ENCODE measurements at places on chromosomes 7 and 10.

GRCh38 chr10:48670978-48671913 lies 13.4 kb upstream of the WDFY4 start:
- no peak for DNase-seq

DNA sequence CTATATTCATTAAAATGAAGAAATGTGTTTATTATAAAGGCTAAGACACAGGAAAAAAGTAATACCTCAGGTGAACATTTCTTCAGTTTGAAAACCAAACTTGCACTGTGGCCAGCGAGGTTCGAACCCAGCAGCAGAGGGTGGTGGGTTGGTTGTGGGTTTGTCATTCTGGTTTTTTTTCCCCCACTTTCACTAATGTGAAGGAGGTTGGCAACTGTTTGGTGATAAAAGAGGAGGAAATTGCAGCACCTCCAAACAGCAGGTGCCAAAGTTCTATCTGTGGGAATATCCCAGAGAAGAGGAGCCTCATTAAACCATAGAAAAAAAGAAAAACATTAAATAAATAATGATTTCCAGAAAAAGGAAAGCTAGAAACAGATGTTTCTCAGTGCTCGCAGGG lies 36.6 kb upstream of the YAE1 start:
- DNase-seq = no peak

DNA sequence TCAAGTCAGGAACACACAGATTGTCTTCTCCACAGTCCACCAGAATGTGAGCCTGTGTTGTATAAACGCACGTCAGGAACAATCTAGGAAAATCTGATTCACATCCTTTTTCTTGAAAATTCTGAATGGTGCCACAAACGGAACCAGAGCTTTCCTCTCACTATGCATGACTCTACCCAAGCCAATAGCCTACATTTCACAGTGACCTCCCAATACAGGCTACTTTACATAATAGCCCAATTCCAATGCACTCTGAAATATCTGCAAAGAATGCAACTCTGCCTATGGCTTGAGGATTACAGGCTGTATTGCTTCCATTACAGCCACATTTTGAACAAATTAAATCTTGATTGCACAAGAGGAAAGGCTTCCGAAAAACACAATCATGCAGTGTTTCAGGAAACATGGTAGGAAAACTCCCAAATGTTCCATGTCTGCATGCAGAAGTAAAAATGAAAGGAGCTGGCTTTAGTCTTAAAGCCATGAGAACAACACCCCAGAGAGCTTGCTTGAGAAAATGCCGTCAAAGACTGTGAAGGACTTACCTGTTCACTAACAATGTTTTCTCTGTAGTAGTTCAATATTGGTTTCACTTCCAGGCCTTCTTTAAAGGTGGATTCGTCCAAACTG lies 113.9 kb downstream of the ITGA8 start:
- no peak for DNase-seq

DNA sequence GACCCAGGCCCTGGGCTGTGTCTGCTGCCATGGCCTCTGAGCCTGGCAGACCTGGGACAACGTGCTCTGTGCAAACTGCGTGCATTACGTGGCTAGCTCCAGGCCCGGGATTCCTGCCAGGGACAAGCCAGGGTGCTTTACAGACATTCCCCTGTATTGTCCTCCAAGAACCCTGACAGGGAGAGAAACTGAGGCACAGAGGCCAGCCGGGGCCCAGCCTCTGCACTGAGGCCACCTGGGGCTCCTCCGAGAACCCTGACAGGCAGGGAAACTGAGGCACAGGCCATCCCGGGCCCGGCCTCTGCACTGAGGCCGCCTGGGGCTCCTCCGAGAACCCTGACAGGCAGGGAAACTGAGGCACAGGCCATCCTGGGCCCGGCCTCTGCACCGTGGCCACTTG lies 64.9 kb downstream of the CFAP46 start:
- DNase-seq = no peak

DNA sequence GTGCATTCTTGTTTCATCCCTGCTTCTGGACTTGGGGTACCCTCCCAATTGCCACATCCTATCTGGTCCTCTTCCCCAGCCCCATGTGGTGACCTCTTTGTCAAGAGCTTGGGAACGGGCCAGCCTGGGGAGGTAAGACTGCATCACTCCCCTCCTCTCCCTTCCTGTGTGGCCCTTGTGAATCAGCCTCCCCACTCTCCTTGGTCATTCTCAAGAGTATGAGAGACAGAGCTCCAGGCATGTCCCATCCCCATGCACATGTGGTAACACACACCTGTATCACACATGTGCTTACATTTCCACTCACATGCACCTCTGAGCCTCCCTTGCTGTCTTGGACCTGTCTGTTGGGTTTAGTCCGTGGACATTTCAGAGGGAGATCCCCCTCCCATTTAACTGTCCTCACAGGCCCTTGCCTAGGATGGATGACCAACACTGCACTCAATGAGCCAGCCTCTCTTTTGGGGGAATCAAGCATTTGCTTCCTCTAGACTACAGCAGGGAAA lies 2.6 kb downstream of the MRPL43 start:
- DNase-seq = no peak

- DNase-seq = no peak
Measured at GRCh38 chr10:118036281-118036875, 10.4 kb downstream of the RAB11FIP2 start.

- DNase-seq = no peak
Measured at GRCh38 chr7:28269700-28270361, 89.2 kb upstream of the JAZF1 start.

GRCh38 chr7:41886262-41886900 lies 183.5 kb upstream of the INHBA start:
- no peak for DNase-seq

DNA sequence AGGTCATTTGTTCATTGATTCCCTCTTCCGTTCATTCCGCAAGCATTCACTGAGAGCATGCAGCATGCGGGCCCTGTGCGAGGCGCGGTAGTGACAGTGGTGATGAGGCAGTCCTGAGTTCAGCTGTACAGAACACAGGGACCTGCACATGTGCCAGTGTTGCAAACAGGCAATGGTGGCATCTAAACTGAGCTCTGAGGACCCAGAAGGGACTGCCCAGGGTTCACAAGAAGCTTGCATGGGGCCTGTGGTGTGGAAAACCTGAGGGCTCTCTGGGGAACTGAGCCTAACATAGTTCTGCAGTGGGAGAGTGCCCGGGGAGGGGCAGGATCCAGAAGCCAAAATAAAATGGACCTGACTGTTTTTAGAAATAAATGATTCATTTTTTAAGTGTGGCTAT lies 13.2 kb downstream of the ZNF488 start:
- no peak for DNase-seq

DNA sequence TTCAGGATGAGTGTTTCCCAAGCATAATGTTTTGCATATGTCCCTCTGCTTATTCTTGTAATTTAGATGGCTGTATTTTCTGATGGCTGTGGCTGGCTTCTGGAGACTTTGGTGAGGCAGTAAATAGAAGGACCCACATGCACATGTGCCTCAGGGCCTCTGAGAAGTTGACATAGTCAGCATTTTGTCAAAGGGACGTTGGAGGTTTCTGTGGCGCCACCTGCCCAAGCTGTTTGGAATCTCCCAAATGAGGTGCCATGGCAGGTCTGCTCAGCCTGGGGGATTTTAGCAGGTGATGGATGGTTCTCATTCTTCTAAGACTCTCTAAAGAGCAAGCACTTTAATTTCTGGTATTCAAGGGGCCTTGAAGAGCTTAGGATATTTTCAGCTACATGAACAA lies 29.8 kb downstream of the C10orf120 start:
- no peak for DNase-seq

GRCh38 chr10:26831936-26832335 lies 28.8 kb downstream of the ABI1 start:
- no peak for DNase-seq

- no peak for DNase-seq
Measured at GRCh38 chr7:104272767-104273384, 55.5 kb upstream of the LHFPL3 start.

DNA sequence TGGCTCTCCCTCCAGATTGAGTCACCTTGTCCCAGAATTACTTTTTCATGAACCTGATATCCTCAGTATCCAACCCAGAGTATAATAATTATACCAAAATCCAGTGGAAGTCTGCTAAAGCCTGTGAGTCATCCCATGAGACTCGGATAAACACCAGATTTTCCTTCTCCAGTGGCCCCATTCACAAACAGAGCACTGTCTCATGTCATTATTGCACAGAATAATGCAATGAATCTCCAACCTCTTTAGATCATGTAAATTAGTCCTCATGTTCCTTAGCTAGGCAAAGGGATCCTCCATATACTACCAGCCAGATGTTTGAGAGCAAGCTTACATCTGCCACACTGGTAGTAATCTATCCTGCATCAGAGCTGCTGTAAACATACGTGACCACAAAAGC lies 89.0 kb downstream of the AMPH start:
- DNase-seq = no peak

- DNase-seq = no peak
Measured at GRCh38 chr7:148383651-148384050, 206.9 kb upstream of the C7orf33 start.

- no peak for DNase-seq
Measured at GRCh38 chr10:8129438-8129837, 75.0 kb downstream of the GATA3 start.

DNA sequence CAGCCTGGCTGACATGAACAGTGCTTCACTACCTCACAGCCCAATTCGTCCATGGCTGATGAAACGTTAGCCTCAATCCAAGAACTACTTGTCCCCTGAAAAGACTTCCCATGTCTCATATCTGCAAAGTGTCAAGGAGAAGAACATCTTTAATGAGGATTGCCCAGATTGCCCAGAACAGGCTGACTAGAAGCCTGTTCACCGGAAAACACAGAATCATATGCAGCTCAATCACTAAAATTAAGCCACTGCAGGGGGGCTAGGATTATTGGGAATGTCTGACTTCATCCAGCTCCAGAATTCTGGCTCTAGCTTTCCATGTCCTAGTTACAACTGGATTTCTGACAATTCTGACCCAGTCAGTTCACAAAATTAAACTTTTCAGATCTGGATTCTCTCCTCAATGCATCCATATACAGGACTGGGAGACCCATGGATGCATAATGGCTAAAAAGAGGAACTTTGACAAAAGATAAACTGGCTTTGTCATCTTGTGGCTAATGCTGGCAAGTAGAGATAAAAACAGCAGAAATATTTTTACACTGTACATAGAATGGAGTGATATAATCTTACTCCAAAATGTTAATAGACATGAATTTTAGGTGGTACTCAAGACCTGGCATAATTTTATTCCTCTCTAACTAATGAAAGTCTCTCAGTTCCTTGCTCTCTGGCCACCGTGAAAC lies 467.0 kb upstream of the POT1 start:
- DNase-seq = no peak

GRCh38 chr10:122249991-122250750 lies 20.9 kb upstream of the BTBD16 start:
- no peak for DNase-seq

DNA sequence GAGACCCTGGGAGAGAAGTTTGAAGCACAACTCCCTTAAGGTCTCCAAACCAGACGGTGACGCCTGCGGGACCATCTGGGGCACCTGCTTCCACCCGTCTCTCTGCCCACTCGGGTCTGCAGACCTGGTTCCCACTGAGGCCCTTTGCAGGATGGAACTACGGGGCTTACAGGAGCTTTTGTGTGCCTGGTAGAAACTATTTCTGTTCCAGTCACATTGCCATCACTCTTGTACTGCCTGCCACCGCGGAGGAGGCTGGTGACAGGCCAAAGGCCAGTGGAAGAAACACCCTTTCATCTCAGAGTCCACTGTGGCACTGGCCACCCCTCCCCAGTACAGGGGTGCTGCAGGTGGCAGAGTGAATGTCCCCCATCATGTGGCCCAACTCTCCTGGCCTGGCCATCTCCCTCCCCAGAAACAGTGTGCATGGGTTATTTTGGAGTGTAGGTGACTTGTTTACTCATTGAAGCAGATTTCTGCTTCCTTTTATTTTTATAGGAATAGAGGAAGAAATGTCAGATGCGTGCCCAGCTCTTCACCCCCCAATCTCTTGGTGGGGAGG lies 10.8 kb downstream of the SERPINE1 start:
- no peak for DNase-seq

DNA sequence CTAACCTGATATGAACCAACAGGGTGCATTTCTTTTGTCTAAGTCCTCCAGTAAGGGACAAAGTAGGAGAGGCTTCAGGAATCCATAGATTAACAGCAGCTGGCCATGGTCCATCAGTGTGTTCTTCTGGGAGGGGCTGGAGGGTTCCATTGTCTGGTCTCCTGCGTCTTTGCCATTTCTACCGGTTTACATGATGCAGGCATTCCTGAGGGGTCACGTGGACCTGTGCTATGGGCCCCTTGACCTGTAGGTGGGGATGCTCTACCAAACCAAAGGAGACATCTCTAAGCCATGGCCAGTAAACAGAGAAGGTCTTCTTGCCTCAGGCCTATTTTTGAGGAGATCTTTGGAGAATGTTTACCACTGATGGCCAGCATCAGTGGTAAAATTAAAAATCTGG lies 28.7 kb upstream of the HABP2 start:
- no peak for DNase-seq

- DNase-seq = no peak
Measured at GRCh38 chr10:113384181-113384580, 168.7 kb upstream of the HABP2 start.

DNA sequence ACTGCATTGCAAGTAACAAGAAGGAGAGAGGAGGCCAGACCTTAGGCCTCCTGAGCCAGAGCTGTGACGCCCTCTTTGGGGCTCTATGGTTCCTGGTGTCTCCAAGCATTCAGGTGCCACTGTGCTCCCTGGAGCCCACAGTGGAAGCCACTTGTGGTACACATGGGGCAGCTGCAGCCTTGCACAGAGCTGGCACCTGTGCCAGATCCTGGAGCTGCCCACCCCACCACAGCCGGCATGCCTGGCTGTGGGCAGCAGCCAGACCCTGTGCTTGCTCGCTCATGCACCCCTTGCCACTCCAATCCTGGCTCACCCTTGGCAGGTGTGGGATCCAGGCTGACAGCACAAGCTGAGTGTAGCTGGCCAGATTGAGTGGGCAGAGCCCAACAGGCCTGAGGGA lies 173.8 kb upstream of the SMIM30 start:
- DNase-seq = no peak

- DNase-seq = no peak
Measured at GRCh38 chr7:127230192-127230925, 22.4 kb downstream of the GRM8 start.

Measured in stimulated activated CD4-positive, alpha-beta T cell treated with anti-CD3 and anti-CD28 coated beads, Interleukin-2, amount 100 ng/mL, for 48 hours (primary cell).